ENCODE measurements at places on chromosomes 3 and 15.

DNA sequence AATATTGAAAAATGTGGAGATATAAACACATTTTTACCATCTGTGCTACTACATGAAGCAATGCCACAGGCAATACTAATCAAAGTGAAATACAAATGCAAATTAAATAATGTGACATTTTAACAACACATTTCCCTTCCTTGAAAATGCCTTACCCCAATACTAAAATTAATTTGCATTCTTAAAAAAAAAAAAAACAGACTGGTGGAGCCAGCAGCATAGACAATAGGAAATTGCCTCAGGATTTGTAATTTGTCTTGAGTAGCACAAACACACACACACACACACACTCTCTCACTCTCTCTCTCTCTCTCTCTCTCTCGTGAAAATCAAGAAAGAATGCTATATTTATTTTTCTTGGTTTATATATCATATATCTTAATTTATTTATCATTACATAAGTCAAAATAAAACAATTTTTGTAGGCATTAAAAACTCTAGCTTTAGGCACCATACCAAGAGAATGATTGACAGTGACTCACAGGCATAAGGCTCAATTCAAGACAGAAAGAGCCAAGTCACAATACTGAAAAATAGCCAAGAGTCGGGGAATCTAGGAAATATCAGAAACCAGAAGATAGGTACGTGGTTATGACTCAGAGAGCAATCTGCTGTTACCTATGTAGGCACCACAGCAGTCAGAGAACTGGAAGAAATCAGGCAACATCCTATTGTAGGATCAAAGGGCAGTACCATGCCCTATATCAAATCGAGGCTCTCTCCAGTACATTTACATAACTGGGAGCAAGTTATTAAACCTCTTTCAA is 23.0 kb downstream of the SUCNR1 start:
- no peak for DNase-seq

- DNase-seq: no peak
Measured at GRCh38 chr15:91521996-91522395, 331.5 kb upstream of the SLCO3A1 start.

DNA sequence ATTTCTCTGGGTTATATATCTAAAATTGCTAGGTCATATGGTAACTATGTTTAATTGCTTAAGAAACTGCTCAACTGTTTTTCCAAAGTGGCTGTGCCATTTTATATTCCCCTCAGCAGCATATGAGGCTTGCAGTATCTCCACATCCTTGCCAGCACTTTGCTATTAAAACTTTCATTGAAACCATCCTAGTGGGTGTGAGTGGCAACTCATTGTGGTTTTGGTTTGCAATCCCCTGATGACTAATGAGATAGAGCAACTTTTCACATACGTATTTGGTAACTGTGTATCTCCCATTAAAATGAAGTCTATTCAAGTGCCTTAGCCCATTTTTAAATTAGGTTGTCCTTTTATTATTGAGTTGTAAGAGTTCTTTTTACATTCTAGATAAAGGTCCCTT is 17.3 kb downstream of the KPNA1 start:
- no peak for DNase-seq

DNA sequence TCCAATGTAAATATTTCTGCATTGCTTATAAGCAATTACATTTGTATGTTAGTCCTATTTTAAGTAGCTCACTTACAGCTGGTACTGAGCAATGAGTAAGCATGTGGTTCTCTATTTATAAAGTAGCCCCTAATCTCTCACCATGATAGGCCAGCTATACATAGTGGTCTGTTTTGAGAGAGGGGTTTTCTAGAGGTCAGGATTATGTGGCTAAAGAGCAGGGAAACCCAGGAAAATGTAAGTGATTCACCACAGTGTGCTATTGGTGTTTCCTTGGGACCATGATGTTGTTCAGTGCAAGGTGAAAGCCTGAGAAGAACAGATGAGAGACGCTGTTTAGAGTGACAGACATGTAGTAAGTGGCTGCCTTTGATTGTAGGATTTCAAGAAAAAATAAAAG is 26.4 kb downstream of the RBMS3 start:
- no peak for DNase-seq

DNA sequence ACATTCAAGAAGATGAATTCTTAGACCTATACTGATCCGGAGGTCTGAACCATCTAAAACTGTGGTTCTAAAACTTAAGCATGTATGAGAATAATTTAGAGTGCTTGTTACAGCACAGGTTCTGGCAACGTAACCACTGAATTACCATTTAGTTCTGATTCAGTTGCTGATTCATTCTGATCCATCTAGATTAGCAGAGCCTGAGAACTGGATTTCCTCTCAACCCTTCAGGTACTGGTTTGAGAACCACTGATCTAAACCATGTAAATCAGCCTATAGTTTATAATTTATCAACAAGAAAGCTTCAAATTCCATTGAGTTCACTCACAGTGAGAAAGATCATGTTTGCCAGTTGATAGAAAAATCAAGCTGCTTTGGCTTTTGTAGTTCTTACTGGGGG is 1001.1 kb upstream of the EPHA6 start:
- no peak for DNase-seq

GRCh38 chr3:129082026-129082425 is 21.4 kb downstream of the GP9 start:
- no peak for DNase-seq

- no peak for DNase-seq
Measured at GRCh38 chr3:37383323-37383722, 208.9 kb upstream of the LRRFIP2 start.

GRCh38 chr3:52091586-52092270 is 35.4 kb upstream of the DUSP7 start:
- DNase-seq: no peak

GRCh38 chr3:112769286-112769978 is 77.2 kb downstream of the CD200R1L start:
- no peak for DNase-seq

GRCh38 chr3:71348001-71348632 is 235.4 kb downstream of the FOXP1 start:
- DNase-seq: no peak

- no peak for DNase-seq
Measured at GRCh38 chr3:151568184-151568583, 107.3 kb upstream of the IGSF10 start.

Measured in activated naive CD4-positive, alpha-beta T cell (primary cell).